ENCODE measurements at places on chromosomes 3 and 15.

DNA sequence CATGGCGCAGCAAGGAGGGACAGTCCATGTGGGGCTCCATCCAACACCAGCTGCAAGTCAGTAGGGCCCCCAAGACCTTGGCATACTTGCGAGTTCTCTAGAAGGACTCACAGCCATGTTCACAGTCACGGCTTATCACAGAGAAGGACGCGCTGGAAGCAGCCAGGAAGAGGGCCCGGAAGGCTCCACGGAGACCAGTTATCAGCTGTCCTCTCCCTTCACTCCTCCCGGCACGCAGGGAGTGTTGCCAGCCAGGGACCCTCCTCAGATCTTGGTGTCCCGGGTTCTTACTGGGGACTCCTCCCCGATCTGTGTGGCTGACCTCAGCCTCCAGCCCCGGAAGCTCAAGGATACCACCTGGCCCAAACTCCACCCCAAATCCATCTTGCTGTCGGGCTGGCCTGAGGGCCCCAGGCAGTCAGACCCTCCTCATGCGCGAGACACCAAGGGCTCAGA, 68.0 kb downstream of the SLTM start:
- peak; percentile 40 for DNase-seq

DNA sequence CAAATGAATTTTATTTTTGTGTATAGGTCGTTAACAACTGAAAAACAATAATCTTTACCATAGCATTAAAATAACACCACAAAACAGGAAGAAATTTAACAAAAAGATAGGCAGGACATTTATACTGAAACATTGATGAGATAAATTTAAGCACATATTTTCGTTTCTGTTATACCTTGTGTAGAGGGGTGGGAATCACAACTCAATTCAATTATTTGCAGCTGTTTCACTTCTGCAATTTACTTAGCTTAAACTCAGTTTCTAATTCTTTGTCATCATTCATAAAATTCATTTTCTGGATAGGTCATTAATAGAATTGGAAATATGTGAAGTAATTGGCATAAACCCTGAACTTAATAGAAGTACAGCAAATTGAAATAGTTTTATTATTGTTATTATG, 42.3 kb downstream of the TP63 start:
- no peak for DNase-seq

DNA sequence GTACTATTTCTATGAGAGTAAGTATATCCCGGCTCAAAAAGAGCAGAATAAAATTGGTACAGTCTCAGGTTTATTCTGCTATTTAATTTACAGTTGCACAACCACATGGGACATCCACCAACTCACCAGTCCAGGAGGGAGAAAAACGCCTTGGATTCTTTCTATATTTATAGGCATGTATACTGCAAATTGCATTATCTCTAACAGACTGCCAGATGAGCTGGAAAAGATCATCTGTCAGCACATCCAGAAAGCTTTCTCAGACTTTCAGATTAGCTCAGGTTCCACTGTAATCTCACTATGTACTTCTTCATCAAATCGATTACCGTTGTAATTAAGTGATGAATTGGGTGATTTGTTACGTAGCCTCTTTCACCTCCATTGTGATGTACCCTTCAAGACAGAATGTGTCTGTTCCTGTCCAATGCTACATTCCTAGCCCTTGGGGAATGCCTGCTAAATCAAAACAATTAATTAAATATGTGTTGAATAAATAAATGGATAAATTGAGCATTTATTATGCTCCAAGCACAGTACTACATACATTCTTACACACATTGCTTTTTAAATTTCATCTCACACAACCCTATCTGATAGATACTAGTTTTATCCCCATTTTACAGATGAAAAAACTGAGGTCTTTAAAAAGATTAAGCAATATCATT, 38.1 kb upstream of the TMC3 start:
- no peak for DNase-seq

- peak; percentile 46 for DNase-seq
Observed at GRCh38 chr3:51982352-51982837, 940 bp upstream of the ACY1 start.

DNA sequence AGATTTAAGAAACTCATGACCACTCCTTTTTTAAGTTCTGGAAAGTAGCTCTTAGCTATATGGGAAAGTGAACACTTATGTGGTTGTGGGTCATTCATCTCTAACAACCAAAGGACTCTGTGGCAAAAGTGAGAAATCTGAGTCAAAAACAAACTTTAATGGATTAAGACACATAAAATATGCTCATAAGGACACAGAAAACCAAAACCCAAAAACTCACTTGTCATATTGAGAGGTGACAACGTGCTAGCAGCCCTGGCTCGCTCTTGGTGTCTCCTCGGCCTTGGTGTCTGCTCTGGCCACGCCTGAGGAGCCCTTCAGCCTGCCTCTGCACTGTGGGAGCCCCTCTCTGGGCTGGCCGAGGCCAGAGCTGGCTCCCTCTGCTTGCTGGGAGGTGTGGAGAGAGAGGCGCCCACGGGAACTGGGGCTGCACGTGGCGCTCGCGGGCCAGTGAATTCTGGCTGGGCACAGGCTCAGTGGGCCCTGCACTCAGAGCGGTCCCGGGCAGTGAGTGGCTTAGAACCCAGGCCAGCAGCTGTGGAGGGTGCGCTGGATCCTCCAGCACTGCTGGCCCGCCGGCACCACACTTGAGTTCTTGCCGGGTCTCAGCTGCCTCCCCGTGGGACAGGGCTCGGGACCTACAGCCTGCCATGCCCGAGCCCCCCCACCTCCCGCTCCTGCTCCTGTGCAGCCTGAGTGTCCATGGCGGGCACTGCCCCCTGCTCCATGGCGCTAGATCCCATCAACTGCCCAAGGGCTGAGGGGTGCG, 30.3 kb upstream of the SKIL start:
- DNase-seq, result no peak

DNA sequence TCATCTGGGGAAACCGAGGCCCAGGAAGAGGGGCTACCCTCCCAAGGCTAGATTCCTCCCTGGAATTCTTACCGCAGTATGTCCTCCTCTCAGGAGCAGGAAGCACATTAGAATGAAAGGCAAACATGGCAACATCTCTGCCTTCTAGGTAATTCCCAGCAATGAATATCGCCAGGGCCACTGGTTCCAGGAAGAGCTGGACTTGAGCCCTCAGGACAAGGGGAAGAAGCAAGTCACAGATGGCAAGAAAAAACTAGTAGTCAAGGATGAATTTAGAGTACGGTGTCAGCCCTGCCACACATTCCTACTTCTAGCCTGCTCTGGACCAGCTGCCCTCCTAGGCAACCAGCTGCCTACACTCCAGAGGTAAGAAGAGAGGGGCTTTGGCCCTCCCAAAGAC, 42.9 kb downstream of the MEGF11 start:
- DNase-seq, result peak; percentile 59

DNA sequence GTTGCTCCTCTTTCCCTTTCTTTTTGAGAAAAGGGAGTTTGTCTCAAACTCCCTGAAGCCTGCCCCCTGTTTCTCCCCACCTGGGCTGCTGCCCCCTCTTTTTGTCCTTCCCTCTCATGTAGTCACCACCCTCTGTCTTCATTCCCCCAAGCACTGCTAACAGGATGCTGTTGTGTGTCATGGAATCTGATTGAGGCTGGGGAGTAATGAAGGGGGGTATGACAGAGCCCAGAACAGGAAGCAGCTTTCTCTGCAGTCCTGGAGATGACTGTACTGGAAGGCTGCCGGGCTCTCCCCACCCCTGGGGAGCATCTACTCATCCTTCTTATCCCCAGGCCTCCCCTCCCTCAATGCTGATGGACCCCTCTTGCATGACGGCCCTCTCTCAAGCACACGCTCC, 181.6 kb downstream of the ABHD5 start:
- DNase-seq, result no peak

- DNase-seq, result no peak
Observed at GRCh38 chr15:64747578-64747977, 27.8 kb downstream of the RBPMS2 start.

DNA sequence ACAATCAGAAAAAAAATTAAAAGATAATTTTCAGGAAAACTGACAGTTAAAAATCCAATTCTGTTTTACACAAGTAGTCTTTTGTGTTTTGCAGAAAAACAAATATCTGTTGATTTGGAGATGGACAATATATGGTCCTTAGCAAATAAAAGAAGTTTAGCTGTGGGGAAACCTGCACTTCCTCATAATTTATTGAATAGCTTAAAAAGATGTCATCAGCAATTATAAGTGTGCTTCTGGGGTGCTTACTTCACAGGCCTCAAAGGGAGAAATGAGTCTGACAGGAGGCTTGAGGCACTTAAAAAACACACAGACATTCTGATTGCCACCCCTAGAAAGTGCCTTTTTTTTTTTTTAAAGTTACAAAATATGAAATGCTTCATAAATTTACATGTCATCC, 31.6 kb upstream of the CERS3 start:
- DNase-seq, result no peak

GRCh38 chr3:56314842-56315241, 153.4 kb downstream of the ERC2 start:
- no peak for DNase-seq

GRCh38 chr3:14949126-14949525, 1.7 kb downstream of the NR2C2 start:
- DNase-seq, result peak; percentile 16

- DNase-seq, result no peak
Observed at GRCh38 chr3:145815707-145816413, 345.1 kb downstream of the PLOD2 start.

DNA sequence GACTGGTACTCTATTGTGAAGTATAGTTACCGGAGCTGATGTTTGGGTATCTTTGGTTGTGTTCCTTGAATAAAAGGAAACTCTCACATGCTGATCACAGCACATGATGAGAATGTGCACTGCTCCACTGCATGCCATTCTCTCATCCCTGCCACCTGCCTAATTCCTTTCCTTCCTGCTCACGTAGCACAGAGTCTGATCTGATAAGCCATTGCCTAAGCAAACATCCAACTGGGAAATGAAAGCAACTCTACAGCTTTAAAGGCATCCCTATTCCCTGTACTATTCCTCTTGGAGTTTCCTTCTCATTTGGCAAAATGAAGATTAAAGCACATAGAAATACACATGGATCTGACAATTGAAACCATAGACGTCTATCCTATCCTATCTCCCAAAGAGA, 359.8 kb downstream of the C3orf38 start:
- DNase-seq, result no peak

DNA sequence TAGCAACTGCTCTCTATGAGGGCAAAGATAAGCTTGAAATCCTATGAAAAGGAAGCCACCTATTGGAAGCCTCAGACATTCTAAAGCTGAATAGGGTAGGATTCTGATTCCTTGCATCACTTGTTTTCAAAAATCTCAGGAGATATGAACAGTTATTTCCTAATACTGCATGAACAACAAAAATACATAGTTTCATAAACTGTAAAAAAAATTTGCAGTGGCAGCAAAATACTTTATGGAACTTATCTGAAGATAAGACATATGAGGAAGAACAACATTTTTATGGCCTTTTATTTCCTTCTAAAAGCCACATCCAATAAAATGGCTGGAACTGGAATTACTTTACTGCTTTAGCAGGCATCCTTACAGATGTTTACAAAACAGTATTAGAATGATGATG, 29.9 kb downstream of the AP3S2 start:
- no peak for DNase-seq

DNA sequence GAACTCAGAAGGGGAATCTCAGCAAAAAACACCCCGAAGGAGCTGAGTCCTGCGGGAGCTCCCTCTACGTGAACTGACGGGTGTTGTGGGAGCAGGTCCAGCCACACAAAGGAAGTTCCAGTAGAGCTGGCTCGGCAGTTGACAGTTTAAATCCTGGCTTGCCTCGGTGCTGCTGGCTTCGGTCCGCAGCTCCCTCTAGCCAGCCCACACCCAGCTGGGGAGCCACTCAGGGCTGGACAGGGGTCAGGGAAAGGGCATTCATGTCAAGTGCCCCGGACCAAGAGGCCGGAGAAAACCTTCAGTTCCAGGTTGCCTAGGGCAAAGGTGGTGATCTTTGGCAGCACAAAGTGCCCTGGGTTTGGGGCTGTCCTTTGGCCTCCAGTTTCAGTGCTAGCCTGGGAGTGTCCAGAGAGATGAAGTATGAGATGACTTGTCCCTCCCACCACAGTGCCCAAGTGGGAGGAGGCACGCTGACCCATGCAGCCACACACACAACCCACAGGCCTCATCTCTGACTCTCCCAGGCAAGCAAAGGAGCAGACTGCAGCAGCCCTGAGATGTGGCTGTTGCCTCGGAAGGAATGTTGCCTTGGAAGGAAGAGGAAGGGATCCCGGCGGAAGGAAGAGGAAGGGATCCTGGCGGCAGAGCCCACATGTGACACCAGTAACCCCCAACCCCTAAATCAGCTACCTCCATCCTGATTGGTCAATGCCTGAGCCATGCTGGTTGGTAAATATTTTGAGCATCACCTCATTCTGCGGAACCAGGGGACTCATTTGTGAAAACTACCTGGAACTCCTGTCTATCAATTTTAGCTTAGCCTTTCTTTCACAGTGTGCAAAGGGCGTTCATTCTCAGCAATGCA, 13.9 kb upstream of the ANPEP start:
- DNase-seq, result no peak

- no peak for DNase-seq
Observed at GRCh38 chr15:91135201-91136130, 35.4 kb downstream of the SV2B start.

GRCh38 chr15:81784751-81785150, 261.1 kb downstream of the MEX3B start:
- DNase-seq, result no peak

DNA sequence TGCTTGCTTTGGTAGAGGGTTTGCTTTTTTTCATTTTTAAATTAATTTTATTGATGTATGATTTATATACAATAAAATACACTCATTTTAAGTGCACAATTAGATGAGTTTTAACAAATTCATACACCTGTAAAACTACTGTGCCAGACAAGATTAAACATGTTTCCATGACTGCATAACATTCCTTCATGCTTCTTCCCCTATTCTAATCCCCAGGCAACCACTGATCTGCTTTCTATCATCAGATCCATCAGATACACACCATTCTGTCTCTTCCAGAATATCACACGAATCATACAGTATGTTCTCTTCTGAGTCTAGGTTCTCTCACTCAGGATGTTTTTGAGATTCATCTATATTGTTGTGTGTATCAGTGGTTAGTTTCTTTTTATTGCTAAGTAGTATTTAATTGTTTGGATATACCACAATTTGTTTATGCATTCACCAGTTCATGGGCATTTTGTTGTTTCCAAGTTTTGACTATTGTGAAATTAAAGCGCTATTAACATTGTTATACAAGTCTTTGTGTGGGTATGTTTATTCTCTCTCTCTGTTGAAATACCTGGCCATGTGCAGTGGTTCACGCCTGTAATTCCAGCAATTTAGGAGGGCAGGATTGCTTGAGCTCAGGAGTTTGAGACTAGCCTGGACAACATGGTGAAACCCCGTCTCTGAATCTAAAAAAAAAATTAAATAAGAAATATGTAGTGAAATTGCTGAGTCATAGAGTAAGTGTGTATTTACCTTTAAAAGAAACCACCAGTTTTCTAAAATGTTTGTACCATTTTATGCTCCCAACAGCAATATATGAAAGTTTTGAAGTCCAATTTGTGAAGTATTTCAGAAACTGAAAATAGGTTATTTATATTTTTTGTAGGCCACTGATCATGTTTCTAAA, 7.0 kb upstream of the TFG start:
- DNase-seq, result no peak

DNA sequence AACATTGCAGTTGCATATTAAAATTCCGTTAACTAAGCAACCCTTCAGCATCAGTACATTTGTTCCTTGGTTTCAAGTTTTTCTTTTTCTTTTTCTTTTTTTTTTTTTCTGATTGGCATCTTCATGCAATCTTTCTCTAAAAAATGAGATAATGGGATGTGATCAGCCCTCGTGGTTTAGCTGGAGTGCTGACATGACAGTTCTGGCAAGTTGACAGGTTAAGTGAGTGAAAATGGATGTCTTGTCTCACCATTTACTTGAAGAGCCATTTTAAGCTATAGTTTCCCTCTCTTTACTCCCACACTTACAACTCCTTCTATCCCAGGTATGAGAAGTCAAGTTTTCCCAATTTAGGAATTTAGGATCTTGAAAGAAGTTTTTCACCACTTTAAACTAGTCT, 495.2 kb downstream of the ROBO2 start:
- DNase-seq, result no peak
